ENCODE measurements at places on chromosomes 6 and 20.

GRCh38 chr6:21664314-21665109 lies 71.0 kb downstream of the SOX4 start:
- no peak for DNase-seq

- DNase-seq: no peak
These were observed 12.6 kb downstream of the RAB22A start for GRCh38 chr20:58322083-58322482.

- DNase-seq: no peak
These were observed 25.3 kb downstream of the CASS4 start for GRCh38 chr20:56437196-56437960.

DNA sequence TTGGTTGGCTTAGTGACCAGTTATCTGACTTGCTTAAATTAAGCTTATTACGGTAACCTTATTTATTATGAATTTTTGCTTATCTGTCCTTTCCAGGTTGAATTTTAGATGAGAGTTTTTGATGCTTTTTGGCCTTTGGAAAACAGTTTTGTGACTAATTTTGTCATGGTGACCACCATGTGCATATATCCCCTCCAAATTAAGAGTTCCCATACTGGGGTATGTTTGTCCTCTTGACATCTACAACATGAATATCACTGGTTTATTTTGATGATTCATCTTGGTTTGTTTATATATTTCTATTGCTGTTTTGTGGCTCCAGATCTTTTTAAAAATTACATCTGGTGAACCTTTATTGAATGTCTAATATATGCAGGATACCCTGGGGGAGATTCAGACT lies 61.4 kb downstream of the PHF20 start:
- no peak for DNase-seq

- DNase-seq: no peak
These were observed 146.5 kb downstream of the SYCP2 start for GRCh38 chr20:59786801-59787537.

DNA sequence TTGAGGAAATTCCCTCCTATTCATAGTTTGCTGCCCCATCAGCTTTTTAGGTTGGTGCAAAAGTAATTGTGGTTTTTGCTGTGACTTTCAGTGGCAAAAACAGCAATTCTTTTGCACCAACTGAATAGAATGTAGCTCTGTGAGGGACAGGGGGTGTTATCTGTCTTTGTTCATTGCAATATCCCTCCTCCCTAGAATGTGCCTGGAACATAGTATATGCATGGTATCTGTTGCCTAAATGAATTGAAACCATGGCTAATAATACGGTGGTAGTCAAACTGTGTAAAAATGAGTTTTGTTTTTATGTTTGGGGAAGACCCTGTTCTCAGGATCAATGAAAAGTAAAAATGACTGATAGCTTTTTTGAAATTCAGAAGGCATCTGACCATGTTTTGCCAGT lies 45.1 kb downstream of the SCAND1 start:
- no peak for DNase-seq

DNA sequence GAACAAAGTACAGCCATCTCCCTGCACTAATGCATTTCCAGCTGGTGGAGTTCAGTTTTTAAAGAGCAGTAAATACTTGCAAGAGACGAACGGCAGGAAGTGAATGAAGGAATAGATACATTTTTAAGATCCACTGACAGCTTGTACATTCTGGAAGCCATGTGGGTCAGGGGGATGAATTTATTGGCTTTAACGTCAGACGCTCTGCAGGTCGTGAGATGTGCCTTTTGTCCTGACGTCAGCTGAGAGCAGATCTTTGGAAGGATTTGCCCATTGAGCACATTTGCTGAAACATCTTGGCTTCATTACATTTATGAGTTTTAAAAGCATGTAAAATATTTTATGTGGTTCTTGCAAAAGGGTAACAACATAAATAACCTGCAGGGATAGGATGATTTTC lies 29.5 kb upstream of the SALL4 start:
- no peak for DNase-seq

DNA sequence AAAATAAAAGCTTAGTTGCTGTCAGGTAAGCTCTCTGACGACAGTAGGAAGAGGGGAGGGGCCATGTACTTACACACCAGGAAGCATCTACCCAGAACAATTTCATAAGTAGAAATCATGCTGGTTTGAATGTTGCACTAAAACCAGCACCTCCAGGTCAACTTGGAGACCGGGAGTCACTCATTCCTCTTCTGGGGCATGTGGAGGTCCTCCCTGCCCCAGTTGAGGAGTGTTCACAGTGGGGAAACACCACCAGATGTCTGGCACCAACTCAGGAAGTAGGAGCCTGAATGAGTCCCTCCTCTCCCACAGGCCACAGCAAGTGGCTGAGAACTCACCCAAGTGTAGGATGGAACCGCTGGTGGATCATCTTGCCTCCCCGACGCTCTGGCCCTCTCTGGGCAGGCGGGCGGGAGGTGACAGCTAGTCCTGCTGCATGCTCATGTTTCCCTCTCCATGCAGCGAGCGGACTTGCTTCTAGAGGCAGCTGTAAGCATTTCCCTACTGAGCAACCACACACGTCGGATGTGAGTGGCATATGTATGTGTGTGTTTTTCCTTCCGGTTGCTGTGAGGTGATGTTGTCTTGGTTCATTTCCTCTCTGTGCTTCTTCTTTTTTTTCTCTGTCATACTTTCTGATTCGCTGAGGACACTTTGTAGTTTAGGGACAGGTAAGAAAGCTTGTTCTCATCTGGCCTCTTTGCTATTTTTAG lies 149.5 kb upstream of the NEDD9 start:
- no peak for DNase-seq

DNA sequence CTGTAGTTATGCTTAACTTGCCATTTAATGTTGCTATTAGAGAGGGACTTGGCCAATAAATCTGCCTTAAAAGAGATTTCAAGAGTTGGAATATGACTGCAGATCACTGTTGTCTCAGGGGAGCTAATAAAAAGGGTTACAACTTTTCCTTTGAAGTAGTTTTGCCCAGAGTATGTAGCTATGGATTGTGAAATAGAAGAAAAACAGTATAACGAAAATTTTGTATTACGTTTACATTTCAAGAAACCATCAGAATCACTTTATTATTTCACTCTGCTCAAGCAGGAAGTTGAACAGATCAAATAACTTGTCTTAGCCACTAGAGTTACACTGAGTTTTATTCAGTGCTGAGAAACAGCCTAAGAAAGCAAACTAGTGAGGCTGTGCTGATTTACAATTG lies 3.0 kb upstream of the ZSCAN26 start:
- no peak for DNase-seq

- no peak for DNase-seq
These were observed 21.5 kb downstream of the LAMA4 start for GRCh38 chr6:112232845-112233256.

DNA sequence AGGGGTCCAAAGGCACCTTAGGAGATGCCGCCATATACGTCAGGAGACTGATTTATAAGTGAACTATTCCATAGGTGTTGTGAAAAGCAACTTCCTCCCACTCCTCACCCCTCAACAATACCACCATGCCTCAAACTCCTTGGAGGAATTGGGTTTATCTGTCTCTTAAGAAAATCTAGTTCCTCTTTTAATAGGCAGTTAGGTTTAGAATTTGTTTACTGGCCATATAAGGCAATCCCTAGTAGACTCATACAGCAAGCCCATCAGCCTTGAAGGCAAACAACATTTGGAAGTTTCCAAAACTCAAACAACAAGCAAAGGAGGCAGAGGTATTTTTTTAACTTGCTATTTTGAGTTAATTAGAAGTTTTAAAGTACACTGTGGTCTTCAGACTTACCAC lies 66.1 kb downstream of the PRND start:
- no peak for DNase-seq

GRCh38 chr6:71672876-71673275 lies 213.5 kb upstream of the RIMS1 start:
- no peak for DNase-seq

- DNase-seq: no peak
These were observed 2.1 kb upstream of the LAMA5 start for GRCh38 chr20:62368976-62369814.

DNA sequence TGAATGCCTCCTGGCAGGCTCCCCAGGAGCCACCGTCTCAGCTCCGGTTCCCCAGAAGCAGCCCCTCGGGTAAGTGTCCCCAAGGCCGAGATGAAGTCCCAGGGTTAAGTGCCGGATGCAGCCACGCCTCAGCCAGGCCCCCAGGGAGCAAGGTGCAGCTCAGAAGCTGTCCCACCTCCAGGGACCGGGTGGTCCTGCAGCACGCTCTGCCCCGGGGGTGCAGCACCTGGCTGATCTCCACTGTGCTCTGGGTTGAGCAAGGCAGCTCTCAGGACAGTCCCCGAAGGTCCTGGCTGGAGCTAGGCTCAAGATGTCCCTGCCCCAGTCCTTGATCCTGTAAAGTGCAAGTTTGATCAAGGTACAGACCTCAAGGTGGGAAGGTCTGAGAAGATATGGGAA lies 15.1 kb upstream of the NTSR1 start:
- no peak for DNase-seq

DNA sequence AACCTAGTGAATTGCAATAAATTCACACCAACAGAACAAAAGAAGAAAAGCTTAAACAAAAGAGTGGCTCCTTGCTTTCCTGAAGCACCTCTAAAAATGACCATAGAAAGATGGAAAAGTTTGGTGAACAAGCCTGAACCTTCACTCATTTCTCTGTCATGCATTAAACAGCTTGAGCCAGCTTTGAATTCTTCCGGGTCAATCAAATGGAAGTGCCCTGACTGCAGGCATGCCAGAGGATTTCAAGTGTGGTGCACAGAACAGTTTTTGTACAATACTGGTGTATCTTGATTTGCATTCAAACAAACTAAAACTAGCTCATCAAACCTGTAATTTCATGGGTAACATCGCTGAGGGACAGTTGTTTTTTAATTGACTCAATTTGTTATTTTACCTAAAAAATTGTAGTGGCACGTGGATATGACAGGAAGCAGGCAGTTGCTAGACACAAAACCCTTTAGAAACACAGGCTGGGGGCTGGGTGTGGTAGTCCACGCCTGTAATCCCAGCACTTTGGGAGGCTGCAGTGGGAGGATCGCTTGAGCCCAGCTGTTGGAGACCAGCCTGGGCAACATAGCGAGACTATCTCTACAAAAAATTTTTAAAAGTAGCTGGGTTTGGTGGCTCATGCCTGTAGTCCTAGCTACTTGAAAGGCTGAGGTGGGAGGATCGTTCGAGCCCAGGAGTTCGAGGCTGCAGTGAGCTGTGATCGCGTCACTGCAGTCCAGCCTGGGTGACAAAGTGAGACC lies 9.1 kb downstream of the CASS4 start:
- no peak for DNase-seq

DNA sequence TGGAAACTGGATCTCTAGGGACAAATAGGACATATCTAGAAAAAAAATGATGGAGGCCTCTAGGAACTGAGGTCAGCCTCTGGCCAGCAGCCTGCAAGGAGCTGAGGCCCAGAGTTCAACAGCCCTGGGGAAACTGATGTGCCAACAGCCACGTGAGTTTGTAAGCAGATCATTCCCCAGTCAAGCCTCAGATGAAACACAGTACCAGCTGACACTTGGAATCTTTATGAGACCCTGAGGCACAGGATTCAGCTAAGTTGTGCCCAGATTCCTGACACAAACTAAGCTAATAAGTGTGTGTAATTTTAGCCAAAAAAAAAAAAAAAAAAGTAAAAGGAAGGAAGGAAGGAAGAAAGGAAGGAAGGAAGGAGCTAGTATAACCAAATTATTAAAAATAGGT lies 1059.8 kb upstream of the MAP3K7 start:
- DNase-seq: no peak

DNA sequence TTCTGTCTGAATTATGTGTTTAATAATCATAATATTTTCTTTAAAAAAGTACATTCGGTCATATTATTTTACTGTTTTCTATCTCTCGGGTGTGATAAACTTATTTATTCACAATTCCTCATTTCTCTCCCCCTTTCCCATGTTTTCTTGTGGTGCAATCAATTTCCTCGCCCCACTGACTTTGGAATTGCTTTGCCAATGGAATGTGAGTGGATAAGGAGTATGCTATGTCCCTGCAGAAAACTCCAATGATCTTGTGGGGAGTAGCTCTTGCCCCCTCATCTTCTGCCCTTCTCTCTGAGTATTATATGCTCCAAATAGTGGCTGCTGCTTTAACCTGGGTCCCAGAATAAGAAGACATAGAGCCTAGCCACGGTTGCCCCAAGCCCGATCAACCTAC lies 64.1 kb downstream of the HMGN3 start:
- DNase-seq: no peak

GRCh38 chr20:50381771-50382593 lies 128.2 kb upstream of the PTPN1 start:
- no peak for DNase-seq

GRCh38 chr6:75505424-75505823 lies 11.8 kb upstream of the FILIP1 start:
- DNase-seq: no peak

- no peak for DNase-seq
These were observed 6.6 kb downstream of the HTR1B start for GRCh38 chr6:77456531-77457248.

- no peak for DNase-seq
These were observed 66.8 kb upstream of the BTBD3 start for GRCh38 chr20:11850901-11851300.

- DNase-seq: no peak
These were observed 243.8 kb downstream of the CDH26 start for GRCh38 chr20:60202046-60202445.

DNA sequence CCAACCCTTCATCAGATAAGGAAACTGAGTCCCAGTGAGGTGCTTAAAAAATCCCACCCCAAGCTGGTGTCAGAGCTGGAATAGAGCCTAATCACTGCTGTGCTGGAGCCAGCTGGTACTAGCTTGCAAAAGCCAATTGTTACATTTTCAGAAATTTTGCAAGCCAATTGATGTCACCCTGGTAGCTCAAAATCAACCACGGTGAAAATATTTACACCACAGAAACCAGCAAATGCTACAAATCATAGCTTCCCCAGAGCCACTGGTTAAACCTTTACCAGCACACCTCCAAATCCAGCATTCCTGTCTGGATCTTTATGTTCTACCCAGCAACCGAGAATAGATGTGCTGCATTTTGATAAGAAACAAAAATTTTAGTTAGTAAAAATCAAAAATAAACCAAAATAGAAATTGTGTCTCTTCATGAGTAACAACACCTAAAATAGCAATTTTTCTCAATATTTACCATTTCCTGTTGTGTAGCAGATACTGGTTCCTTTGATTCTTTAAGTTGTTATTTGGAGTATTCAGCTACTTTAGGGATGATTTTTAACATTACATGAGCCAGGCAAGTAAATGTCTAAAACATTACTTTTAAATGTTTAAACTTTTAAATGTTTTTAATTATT lies 7.2 kb upstream of the LCA5 start:
- DNase-seq: no peak

GRCh38 chr20:56247954-56248782 lies at the start of gene MC3R:
Gene MC3R, plus strand, starts transcription at chr20:56248732. Its CDS starts 112 bp downstream, at chr20:56248844.
- DNase-seq: peak; percentile 2

GRCh38 chr6:66418906-66419305 lies 711.9 kb upstream of the EYS start:
- DNase-seq: no peak

- DNase-seq: no peak
These were observed 430.8 kb upstream of the RUNX2 start for GRCh38 chr6:44897316-44897715.

GRCh38 chr6:143973097-143973966 lies 34.7 kb downstream of the PLAGL1 start:
- no peak for DNase-seq
